ENCODE measurements at places on chromosomes 11 and 22.

DNA sequence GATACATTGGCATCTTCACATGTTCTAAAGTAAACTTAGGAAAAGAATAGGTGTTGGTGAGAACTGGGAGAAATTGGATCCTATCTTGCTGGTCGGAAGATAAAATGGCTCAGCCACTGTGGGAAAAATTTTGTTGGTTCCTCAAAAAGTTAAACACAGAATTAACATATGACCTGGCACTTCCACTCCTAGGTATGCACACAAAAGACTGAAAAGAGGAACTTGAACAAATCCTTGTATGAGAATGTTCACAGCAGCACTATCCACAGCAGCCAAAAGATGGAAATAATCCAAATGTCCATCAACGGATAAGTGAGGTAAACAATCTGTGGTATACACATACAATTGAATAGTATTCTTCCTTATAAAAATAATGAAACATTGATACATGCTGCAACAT is 4.8 kb upstream of the TPH1 start:
- no peak for DNase-seq

GRCh38 chr22:47219789-47220188 is 457.3 kb downstream of the TBC1D22A start:
- DNase-seq, result no peak

- no peak for DNase-seq
Observed at GRCh38 chr11:12979928-12980689, 29.0 kb upstream of the RASSF10 start.

DNA sequence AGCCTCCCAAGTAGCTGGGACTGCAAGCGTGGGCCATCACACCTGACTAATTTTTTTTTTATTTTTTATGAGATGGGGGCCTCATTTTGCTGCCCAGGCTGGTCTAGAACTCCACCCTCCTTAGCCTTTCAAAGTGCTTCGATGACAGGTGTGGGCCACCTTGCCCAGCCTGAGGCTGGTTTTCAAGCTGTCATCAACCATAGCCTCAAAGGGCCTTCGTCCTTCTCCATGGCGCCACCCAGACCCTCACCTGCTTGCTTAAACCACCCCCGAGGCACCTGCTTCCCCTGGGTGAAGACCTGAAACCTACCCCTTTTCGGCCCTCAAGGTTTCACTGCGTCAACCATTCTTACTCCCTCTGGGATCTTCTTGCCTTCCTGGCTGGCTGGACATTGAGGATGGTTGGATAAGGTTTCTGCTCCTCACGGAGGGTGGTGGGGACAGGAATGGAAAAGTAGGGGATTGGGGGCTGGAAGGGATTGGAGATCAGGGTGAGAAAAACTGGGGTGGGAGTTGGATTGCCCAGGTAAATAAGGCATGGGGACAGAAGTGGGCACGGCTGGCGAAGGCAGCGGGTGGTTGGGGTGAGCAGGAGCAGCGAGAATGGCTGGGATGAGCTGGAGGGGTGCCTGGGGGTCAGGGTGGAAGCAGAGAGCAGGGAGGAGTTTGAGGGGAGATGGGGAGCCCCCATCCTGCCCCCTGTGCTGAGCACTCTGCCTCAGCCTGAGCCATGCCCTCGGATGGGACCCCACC is 2.8 kb upstream of the ACR start:
- no peak for DNase-seq

GRCh38 chr11:45473341-45473895 is 187.3 kb upstream of the SYT13 start:
- no peak for DNase-seq

GRCh38 chr11:85281550-85281949 is 345.6 kb downstream of the DLG2 start:
- DNase-seq, result peak; percentile 23

DNA sequence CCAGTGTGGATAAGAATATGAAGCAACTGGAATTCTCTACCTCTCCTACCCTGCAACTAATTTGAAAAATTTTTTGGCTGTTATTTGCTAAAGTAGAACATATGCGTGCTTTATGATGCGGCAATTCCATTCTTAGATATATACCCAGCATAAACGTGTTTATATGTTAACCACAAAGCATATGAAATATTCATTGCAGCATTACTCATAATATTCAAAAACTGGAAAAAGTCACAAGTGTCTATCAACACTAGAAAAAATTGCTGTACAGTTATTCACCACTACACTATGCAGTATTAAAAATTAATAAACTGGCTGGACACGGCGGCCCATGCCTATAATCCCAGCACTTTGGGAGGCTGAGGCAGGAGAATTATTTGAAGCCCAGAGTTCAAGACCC is 226.4 kb downstream of the LUZP2 start:
- DNase-seq, result no peak

- DNase-seq, result no peak
Observed at GRCh38 chr11:7600205-7600775, 73.0 kb downstream of the CYB5R2 start.

DNA sequence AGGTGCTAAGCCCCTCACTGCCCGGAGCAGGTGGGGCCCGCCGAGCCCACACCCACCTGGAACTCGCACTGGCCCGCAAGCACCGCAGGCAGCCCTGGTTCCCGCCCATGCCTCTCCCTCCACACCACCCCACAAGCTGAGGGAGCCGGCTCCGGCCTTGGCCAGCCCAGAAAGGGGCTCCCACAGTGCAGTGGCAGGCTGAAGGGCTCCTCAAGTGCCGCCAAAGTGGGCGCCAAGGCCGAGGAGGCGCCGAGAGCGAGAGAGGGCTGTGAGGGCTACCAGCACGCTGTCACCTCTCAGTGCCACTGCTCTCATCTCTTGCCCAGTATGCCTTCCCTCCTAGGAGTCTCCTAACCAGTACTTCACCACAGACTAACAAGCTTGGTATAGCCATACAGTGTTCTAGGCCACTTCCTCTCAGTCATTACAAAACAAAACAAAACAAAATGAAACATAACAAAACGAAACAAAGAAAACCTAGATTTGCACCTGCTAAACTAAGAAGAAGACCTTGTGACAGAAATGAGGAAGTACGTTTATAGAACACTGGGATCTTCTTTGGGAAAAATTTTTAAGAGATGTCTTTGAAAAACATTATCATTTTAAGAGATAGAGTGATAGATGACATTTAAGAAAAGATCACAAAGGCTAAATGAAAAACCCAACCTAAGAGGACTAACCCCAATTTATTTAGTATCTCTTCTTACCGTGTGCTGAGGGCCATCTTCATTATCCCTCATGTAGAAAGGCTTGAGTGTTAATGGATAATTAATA is 47.7 kb upstream of the GAB2 start:
- DNase-seq, result no peak

GRCh38 chr22:28670161-28670560 is 9.5 kb downstream of the TTC28 start:
- no peak for DNase-seq

DNA sequence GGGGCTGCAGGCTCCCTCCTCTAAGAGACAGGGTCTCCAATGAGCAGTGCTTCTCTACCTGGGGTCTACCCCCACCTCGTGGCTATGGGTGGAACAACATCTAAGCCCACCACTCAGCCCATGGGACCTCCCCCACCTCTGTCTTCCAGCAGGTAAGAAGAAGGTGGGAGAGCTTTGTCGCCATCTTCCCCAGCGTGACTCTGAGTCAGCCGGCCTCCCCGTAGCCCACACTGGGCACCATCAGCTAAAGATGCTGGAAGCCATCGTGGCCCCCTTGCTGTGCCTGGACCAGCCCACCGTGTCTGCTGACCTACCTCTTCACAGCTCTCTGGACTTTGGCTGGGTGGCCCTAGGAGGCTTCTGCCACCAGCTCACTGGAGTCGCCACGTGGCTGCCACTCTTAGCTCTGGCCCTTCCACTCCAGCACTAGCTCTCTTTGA is 944 bp downstream of the C11orf86 start:
- DNase-seq, result no peak

- peak; percentile 90 for DNase-seq
Observed at GRCh38 chr11:68550485-68550817, 89.9 kb downstream of the PPP6R3 start.

GRCh38 chr11:119361056-119361787 is 14.7 kb upstream of the MFRP start:
- DNase-seq, result no peak

GRCh38 chr11:17410606-17411379 is 22.3 kb upstream of the KCNJ11 start:
- no peak for DNase-seq

DNA sequence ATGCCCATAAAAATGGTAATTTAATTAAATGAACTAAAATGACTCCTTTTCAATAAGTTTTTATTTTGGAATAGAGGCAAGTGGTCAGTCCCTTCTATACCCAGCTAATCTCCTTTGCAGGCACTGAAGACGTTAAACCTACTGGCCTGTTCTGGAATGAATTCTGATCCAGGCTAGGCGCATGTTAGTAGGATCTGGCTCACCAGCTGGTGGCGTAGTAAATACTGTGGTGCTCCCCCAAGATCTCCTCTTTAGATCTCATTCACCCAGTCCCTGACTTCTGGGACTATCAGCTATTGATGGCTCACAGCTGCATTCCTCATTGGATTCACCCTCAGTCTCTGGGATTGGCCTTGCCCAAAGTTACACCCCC is 173.7 kb upstream of the DDI1 start:
- no peak for DNase-seq

DNA sequence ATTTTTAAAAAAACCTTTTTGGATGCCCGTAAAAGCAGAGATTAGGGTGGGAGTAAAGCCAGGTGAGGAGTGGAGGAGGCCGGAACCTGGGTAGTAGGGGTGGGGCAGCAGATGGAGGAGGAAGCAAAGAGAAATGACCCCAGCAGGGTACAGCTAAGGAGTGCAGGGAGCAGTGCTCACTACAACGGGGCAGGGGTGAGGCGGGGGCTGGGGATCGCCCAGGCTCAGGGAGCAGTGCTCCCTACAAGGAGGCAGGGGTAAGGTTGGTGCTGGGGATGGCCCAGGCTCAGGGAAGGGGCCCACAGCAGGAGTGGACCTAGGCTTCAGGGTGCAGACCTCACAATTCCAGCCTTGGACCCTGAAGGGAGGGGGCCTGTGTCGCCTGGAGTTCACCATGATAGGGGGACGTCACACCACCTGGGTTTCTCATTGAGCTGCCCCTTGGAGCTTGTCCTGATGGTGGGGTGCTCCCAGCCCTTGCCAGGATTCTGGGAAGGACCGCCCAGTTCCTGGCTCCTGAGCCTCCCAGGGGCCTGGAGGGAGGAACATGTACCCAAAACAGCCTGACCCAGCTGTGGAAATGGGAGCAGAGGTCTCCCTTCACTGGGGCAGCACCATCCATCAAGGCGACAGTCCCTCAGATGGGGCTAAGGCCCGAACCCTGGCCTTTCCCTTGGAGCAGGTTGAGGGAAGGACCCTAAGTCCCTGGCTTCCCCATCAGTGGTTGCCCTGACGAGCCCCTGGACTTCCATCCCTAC is 2.9 kb upstream of the PNPLA2 start:
- DNase-seq, result no peak

GRCh38 chr11:61871158-61871597 is 20.2 kb downstream of the FADS3 start:
- DNase-seq, result peak; percentile 36

GRCh38 chr11:445765-446588 is 4.1 kb upstream of the PTDSS2 start:
- DNase-seq, result no peak

- no peak for DNase-seq
Observed at GRCh38 chr11:65435411-65435931, 12.9 kb downstream of the NEAT1 start.

DNA sequence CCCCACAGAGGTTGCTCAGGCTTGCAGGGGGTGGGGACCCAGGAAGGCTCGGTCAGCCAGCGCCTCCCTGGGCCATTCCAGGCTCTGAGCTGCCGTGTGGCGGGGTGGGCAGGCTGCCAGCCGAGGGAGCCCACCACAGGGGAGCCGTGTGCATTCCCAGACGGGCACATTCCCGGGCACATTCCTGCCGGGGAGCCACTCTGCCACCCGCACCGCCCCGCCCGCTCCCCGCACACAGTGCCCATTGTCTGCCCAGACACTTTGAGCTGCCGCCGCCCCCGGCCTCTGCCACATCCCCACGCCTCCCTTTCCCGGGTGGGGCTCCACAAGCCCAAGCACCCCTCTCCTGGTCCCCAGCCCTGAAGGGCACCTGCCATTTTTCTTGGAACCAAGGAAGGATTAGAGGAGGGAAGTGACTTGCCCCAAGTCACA is 27.4 kb downstream of the RPL3 start:
- DNase-seq, result no peak

DNA sequence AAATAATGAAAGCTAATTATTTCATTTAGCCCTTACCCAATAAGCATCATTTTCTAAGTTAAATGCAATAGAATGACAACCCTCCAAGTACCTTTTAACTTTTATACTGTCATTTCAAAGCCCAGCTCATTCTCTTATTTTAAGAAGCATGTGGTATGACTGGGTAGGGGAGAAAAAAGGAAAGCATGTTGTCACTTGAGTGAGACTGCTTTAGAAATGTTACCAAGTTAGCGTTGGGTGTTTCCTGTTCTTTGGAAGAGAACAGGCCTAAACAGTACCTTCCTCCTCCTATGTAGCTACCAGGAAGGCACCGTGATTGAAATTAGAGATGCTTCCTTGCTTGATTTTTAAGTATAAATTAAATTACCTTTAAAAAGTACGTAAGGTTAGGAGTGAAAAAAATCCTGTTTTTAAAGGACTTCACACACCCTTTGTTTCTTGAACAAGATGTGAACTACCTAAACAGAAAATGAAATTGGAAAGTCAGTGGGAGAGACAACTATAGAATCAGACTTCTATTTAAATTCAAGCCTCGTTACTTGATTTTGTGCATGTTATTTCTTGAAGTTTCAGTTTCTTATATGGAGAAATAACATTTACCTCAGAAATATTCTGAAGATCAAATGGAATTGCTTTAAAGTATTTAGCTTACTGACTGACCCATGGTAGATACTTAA is 741 bp upstream of the CNTF start:
- DNase-seq, result no peak

GRCh38 chr11:26700574-26701235 is 21.2 kb downstream of the SLC5A12 start:
- no peak for DNase-seq

DNA sequence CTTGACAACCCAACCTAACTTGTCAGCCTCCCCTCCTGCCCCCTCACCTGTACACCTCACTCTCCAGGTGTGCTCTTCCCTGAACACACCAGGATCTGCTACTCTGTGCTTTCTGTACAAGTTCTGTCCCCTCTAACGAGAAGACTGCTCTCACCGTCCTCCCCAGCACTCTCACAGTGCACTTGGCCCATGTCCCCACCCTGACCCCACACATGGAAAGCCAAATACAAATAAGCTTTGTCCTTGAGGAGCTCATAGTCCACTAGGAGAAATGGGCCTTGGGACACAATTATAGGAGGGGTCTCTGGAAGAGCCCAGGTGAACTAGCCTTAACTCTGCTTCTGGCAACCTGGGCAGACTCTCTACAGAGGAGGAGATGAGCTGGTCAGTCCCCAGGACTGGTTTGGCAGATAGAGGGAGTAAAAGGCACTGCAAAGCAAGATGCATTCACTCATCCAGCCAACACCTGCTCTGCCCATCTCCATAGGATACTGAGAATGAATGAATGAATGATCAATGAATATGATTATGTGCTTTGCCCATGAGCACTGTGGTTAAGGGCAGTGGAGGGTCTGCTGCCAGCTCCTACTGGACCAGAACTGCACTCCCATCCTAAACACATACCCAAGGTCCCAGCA is 9.9 kb downstream of the NIPSNAP1 start:
- DNase-seq, result no peak

GRCh38 chr22:24482575-24482974 is 12.6 kb upstream of the UPB1 start:
- DNase-seq, result no peak

Data from KG1 (cell line).